Stimulated activated CD4-positive, alpha-beta T cell treated with anti-CD3 and anti-CD28 coated beads, Interleukin-2, amount 100 ng/mL, for 24 hours (primary cell): ENCODE measurements at places on chromosomes 16 and 17.
A peak's percentile ranks its signal among the peaks of the same experiment; 100 is the strongest.

- DNase-seq, result no peak
Observed at GRCh38 chr17:869086-869485, 86.9 kb downstream of the MRM3 start.

GRCh38 chr17:27984404-27984803 is 58.1 kb upstream of the NLK start:
- no peak for DNase-seq

GRCh38 chr16:77684181-77684526 is 38.2 kb upstream of the NUDT7 start:
- DNase-seq, result no peak

GRCh38 chr16:53846971-53847370 is 143.0 kb downstream of the FTO start:
- DNase-seq, result no peak

DNA sequence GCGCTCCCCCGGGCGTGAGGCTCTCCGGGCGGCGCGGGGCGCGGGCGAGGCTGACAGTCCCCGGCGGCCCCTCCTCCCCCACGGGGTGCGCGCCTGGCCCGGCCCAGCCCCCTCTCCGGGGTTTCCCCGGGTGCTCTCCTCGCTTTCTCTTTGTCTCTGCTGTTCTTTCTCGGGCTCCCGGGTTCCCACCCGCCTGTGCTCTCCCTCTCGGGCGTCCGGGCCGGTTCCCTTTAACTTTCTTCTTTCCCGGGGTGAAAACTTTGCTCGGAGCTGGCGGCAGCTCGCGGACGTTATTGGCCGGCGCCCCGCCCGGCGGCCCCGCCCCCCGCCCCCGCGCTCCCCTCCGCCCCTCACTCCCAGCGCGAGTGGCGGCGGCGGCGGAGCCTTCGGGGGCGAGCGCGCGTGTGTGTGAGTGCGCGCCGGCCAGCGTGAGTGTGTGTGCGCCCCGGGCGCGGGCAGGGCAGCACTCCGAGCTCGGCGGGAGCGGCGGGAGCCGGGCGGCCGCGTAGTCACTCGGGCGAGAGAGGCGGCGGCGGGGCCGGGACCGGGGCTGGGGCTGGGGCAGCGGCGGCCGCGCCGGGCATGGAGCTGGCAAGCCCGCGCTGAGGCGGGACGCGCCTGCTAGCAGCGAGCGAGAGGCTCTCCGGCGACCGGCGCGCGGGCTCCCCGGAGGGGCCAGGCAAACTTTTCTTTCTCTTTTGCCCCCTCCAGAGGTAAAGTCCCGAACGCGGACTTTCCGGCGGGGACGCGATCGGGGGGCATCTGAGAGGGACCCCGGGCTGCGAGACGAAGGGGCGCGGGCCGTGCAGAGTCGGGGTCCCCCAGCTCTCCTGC is at the start of gene NTN1:
NTN1 (plus strand) TSS at position 353 of the 834 bp plus-strand sequence. CDS start 864 bp downstream, outside the sequence.
- peak; percentile 70 for DNase-seq

DNA sequence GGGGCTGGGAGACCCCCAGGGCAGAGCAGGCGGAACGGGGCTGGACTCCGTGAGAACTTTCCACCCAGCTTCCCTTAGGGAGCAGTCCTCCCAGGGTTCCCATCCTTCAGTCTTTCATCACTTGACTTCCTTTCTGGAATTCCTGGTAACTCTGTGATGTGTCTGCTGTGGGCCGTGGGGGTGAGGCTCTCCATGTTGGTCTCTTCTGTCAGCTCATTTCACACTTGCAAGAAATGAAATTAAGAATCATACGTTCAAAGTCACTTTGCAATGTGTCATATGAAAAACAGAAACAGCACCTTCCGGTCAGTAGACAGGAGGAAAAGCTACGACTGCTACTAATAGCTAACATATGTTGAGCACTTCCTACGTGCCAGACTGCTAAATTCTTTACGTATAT is 5.4 kb upstream of the BBS2 start:
- DNase-seq, result no peak

DNA sequence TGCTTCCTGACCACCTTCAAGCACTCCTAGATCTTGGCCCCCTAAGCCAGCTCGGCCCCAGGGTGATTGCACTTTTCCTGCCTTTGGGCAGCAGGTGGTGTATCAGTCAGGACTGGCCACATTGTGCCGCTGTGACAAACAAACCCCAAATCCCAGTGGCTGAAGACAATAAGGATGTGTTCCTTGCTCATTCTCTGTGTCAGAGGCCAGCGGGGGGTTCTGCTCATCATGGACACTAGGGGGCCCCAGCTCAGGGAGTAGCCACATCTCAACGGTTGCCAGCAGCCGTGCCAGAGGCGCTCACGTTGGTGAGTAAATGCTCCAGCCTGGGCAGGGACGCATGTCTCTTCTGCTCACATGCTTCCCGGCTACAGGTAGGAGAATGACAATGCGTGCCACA is 60.4 kb downstream of the ZDHHC7 start:
- DNase-seq, result peak; percentile 49

GRCh38 chr17:5745111-5745813 is 161.0 kb upstream of the NLRP1 start:
- DNase-seq, result no peak

GRCh38 chr17:74042744-74043486 is 160.6 kb upstream of the RPL38 start:
- DNase-seq, result peak; percentile 62

GRCh38 chr17:52049496-52049895 is 109.0 kb downstream of the CA10 start:
- DNase-seq, result no peak

DNA sequence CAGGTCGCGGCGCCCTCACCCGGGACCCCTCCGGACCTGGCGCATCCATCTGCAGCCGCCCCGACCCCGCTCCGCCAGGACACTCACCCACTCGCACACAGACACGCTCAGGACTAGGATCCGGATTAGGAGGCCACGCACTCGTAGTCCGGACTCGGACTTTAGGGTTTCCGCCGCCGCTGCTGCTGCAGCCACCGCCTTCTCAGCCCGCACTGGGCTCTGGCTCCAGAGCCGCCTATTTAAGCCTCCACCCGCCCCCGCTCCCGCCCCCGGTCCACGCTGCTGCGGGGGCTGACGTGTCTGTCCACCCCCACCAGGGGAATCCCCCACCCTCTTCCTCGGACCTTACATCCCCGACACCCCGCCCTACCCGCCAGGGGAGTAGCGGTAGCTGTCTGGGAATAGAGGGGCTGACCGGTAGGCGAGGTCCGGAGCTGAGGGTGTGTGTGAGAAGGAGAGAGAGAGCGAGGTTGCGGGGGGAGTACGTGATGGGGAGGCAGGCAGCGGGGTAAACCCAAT is at the start of gene RRAD:
RRAD (minus strand) TSS at position 214 of the 519 bp plus-strand sequence. CDS start 356 bp downstream, outside the sequence.
- no peak for DNase-seq

GRCh38 chr17:82046903-82047302 is 4.7 kb downstream of the RFNG start:
- no peak for DNase-seq

- no peak for DNase-seq
Observed at GRCh38 chr16:46607529-46607928, 13.7 kb downstream of the SHCBP1 start.

DNA sequence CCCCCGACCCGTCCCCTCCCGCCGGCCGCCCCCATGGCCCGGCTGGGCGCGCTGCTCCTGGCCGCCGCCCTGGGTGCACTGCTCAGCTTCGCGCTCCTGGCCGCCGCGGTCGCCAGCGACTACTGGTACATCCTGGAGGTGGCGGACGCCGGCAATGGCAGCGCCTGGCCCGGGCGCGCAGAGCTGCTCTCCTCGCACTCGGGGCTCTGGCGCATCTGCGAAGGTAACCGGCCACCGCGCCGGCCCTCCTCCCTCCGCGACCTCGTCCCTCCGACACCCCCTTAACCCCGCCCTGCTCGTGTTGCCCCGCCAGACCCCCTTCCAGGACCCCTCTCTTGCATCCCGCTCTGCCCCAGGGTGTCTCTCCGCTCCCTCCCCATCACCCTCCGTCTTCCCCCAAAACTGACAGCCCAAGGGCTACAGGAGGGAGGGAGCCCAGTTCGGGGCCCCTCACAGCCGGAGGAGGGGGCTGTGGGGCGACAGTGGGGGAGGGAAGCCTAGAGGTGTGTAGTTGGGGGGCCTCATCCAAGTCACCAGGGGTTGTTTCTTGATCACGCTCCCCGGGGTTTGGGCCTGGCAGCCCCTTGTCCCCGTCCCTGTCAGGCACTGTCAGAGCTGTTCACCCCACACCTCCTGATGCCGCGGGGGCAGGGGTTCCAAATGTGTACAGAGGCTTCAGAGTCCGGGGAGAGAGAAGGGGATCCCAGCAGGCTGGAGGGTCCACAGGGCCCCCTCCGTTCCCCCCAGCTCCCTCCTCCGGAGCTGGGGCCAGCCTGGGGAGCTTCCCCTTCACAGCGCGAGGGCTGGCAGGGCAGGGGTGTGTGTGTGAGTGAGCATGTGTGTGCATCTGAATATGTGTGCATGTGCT is 794 bp downstream of the TMEM235 start:
- no peak for DNase-seq

GRCh38 chr16:88650749-88651275 is at the start of gene CYBA:
TSS of gene CYBA (minus strand) at chr16:88651053. CDS start at chr16:88651013, 40 bp downstream.
- DNase-seq, result peak; percentile 90

DNA sequence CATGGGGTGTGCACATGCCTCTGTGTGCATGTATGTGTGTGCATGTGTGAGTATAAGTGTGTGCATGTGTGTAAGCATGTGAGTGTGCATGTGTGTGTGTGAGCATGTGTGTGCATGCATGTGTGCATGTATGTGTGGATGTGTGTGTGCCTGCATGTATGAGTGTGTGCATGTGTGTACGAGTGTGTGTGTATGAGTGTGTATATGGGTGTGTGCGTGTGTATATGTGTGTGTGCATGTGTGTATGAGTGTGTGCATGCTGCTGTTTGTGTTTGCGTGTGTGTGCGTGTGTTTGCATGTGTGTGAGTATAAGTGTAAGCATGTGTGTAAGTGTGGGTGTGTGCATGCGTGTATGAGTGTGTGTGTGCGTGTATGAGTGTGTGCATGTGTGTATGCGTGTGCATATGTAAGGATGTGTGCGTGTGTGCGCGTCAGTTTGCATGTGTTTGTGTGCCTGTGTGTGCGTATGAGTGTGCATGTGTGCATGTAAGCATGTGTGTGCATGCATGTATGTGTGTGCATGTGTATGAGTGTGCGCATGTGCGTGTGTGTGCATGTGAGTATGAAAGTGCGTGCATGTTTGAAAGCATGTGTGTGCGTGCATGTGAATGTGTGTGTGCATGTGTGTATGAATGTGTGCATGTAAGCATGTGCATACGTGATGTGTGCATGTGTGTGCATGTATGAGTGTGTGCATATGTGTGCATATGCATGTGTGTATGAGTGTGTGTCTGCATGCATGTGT is 8.6 kb downstream of the TPSD1 start:
- DNase-seq, result no peak

DNA sequence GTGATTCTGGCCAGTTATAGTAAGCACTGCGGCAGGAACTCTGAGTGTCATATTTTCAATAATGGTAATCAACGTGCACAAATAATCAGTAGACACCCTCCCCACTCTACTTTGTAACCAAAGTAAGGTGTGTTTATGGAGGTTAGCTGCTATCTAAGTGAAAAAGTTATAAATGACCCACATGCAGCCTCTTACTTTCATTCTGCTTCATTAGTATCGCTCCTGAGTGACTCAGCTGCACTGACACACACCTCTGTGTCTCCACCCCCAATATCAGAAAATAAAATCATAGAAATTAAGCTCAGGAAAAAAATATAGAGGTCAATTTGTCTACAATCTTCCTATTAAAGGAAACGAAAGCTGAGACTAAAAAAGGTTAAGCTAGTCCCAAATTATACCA is 64.1 kb upstream of the TRAP1 start:
- DNase-seq, result no peak

- DNase-seq, result no peak
Observed at GRCh38 chr17:52410781-52411180, 252.3 kb upstream of the CA10 start.

DNA sequence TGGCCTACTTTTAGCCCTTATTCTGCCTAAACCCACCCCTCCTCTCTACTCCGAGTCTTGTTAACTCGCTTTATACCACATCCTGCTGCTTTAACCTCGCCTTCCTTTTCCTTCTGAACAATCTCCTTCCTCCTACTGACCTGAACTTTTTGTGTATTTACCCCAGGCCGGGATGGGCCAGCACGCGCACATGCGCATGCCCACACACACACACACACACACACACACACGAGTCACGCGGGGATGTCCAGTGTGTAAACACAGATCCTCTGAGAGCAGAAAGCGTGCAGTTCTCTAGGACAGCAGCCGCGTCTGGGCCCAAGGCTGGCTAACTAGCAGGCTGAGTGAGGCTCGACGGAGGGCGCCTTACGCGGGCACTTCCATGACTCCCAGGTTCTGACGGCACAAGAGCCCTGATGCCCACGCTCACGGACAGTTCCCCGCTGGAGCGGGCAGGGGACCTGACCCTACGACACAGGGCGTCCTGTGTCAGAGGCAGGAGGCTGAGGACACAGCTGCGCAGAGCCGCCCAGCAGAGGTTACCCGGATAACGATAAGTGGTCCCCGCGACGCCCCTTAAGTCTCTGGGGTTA is 610 bp downstream of the PIK3R5 start:
- peak; percentile 51 for DNase-seq

- no peak for DNase-seq
Observed at GRCh38 chr16:87368029-87368770, 15.4 kb downstream of the FBXO31 start.

DNA sequence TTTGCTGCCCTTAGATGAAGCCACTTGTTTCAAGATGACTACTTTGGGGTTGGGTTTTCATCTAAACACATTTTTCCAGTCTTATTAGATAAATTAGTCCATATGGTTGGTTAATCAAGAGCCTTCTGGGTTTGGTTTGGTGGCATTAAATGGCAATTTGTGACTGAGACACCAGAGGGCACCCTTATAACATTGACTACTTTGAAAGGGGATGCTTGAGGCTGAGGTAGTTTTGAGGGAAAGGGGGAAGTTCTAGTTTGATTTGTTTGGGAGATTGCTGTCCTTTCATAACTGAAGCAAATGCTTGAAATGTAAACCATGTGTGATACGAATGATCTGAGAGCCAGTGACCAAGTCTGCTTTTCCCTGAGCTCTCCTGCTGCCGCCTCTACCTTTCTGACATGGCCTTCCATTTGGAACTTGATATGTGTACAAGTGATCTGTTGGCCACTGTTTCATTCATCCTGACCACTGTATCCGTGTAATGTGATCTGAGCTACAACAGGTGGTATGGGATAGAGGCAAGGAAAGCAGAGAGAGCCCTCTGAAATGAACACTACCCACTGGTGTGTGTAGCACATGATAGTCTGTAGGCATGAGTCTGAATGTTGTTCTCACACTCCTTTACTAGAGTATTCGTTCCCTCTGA is 5.8 kb upstream of the RARA start:
- no peak for DNase-seq

DNA sequence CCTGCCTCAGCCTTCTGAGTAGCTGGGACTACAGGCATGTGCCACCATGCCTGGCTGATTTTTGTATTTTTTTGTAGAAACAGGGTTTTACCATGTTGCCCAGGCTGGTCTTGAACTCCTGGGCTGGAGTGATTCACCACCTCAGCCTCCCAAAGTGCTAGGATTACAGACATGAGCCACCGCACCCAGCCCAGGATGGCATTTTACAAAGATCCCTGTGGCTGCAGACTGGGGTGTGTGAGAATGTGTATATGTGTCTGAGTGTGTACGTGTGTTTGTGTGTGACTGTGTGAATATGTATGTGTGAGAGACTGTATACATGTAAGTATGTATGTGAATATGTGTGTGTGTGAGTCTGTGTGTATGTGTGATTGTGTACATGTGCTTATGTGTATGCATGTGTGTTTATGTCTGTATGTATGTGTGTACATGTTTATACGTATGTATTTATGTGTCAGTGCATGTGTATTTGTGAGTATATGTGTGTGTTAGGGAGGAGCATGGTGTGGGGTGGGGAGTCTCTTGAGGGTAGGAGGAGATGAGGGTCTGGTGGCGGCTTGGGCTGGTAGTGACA is 17.0 kb downstream of the RPTOR start:
- no peak for DNase-seq

- DNase-seq, result no peak
Observed at GRCh38 chr16:4972938-4973587, 14.9 kb downstream of the SEC14L5 start.

- no peak for DNase-seq
Observed at GRCh38 chr17:34260861-34261260, 5.8 kb downstream of the CCL2 start.
